ENCODE measurements at places on chromosomes 3 and 15. TPM values are rescaled to one million over a fixed set of nuclear protein-coding genes. Genes with fewer than 3 reads are reported as not detected.

FRMD5 gene
- total RNA-seq, result 16.3 TPM

SLC28A1 gene
- not detected for total RNA-seq

FEZF2 gene
- not detected for total RNA-seq

SPTBN5 gene
- 0.57 TPM for total RNA-seq

ZMAT3 gene
- total RNA-seq, result 31.6 TPM

RTP3 gene
- total RNA-seq, result not detected

ZXDC gene
- 9.2 TPM for total RNA-seq

SLC12A1 gene
- under 0.01 TPM for total RNA-seq

NOX5 gene
- total RNA-seq, result 0.27 TPM

OXTR gene
- 6.1 TPM for total RNA-seq

SCN11A gene
- 0.25 TPM for total RNA-seq

CTSH gene
- total RNA-seq, result 24.1 TPM

LEKR1 gene
- total RNA-seq, result 0.81 TPM

ALDH1A3 gene
- 197 TPM for total RNA-seq

FANCD2OS gene
- not detected for total RNA-seq

STRIT1 gene
- total RNA-seq, result not detected

MEX3B gene
- 3.5 TPM for total RNA-seq

IREB2 gene
- 25.1 TPM for total RNA-seq

FBXW12 gene
- total RNA-seq, result 0.27 TPM

SETD5 gene
- 80.2 TPM for total RNA-seq

ACP3 gene
- total RNA-seq, result 0.63 TPM

ANKRD34C gene
- not detected for total RNA-seq

CCNB2 gene
- 32.1 TPM for total RNA-seq

RHOV gene
- 0.82 TPM for total RNA-seq

VILL gene
- total RNA-seq, result 2.4 TPM

NR2E3 gene
- 0.63 TPM for total RNA-seq

CNTN3 gene
- total RNA-seq, result 0.74 TPM

SEMA5B gene
- total RNA-seq, result 0.41 TPM

LMAN1L gene
- not detected for total RNA-seq

TMEM212 gene
- not detected for total RNA-seq

ARL13B gene
- 14.6 TPM for total RNA-seq

ZPLD1 gene
- total RNA-seq, result 0.33 TPM

WDR93 gene
- total RNA-seq, result 0.49 TPM

EBLN2 gene
- total RNA-seq, result 5.8 TPM

GOLGA8R gene
- total RNA-seq, result 0.33 TPM

SOX2 gene
- total RNA-seq, result not detected

SEMA4B gene
- total RNA-seq, result 14.5 TPM

SEMA6D gene
- 17.7 TPM for total RNA-seq

CTXN2 gene
- total RNA-seq, result not detected

EIF3J gene
- 62.9 TPM for total RNA-seq

AGBL1 gene
- not detected for total RNA-seq

RASGRP1 gene
- 0.09 TPM for total RNA-seq

ERICH6 gene
- 0.41 TPM for total RNA-seq

CGNL1 gene
- 11.0 TPM for total RNA-seq

ZNF80 gene
- total RNA-seq, result not detected

HHATL gene
- total RNA-seq, result not detected

PAQR5 gene
- total RNA-seq, result not detected

GPR62 gene
- not detected for total RNA-seq

FGF12 gene
- total RNA-seq, result 0.08 TPM

ACTRT3 gene
- 4.3 TPM for total RNA-seq

SCG3 gene
- not detected for total RNA-seq

TEX55 gene
- total RNA-seq, result not detected

MST1R gene
- total RNA-seq, result 1.3 TPM

TMEM266 gene
- not detected for total RNA-seq

IQCH gene
- total RNA-seq, result 0.74 TPM

Data from fibroblast of the aortic adventitia (primary cell).